NCI-H2029 treated with DMSO at 0.1 percent for 48 hours (cell line): ENCODE measurements at places on chromosomes 1 and 21.

DNA sequence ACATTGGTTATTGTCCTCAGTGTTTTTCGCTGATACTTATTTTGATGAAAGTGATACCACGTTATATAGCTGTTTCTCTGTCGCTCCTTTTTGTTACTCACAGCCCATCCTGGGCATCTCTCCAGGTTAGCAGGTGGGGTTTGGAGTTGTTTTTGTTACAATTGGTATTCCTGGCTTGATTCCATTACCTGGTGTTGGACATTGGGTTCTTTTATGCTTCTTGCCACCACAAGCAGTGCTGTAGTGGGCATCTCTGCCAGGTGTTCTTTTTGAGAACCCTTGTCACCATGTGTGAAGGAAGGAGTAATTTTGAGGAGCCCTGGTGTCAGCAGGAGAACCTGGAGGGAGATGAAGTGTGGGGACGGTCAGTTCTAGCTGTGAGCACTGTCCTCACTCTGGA is 47.5 kb upstream of the PWP2 start:
- DNase-seq = peak; percentile 58

GRCh38 chr1:34332996-34333395 is 156.3 kb downstream of the C1orf94 start:
- DNase-seq = no peak

DNA sequence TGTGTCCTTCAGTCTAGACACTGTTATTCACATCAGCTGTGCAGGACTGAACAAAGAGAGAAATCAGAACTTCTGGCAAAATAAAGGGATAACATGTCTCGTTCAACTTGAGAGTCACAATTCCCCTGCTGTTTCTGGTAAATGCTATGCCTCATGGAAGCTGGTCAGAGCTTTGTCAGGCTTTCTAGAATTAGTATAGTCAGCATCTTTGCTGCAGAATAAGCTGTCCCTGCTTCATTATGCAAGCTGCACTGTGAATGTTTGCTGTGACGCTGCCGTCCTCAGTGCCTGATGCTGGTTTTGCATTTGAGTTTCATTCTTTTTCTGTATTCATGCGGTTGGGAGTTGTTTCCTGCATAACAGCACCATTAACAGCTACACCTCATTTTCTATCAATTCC is 96.4 kb upstream of the KCNJ6 start:
- DNase-seq = no peak

- DNase-seq = no peak
Observed at GRCh38 chr1:53144201-53144600, 1.8 kb upstream of the SLC1A7 start.

DNA sequence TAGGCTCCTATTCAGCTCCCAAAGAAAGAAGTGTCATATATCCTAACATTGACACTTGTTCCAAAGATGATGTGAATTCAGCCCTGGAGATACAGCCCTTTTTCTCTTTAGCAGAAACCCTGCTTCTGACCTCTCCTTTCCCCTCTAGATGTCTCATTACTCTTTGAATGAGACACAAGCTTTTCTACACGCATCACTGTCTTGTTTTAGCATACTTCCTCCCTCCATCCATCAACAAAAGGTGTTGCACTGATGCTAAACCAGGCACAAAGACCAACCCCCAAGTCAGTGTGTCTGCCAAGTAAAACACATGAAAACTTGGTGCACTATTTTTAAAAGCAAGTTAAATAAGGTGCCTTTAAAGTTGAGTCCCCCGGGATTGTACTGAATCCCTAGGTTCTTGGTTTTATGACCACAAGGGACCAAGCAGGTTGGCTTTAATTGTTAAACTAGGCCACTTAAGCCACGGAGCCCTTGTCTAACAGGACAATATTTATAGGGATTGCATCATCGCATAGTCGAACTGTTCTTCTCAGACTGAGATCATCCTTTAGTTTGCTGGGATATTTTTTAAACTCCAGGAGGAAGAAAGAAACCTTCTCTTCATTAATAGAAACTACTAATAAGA is 101.0 kb upstream of the GUCA2B start:
- no peak for DNase-seq

GRCh38 chr1:220170836-220171526 is 77.0 kb downstream of the IARS2 start:
- DNase-seq = no peak

DNA sequence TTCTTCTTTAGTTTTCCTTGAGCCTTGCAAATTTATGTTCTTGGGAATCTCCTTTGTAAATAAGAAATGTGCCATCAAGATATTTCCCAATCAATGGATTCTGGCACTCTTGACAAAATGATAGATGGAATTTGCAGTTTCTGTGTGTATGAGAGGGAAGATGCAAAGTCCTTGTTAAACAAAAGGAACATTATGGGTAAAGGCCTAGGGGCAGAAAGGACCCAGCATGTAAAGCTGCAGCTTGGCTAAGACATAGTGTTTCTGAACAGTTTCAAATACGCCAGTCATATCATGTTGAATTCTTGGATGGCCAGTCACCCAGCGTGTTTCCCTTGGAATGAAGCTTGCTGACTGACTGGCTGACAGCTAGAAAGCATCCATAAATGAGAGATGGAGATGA is 210.8 kb downstream of the NFIA start:
- DNase-seq = no peak

DNA sequence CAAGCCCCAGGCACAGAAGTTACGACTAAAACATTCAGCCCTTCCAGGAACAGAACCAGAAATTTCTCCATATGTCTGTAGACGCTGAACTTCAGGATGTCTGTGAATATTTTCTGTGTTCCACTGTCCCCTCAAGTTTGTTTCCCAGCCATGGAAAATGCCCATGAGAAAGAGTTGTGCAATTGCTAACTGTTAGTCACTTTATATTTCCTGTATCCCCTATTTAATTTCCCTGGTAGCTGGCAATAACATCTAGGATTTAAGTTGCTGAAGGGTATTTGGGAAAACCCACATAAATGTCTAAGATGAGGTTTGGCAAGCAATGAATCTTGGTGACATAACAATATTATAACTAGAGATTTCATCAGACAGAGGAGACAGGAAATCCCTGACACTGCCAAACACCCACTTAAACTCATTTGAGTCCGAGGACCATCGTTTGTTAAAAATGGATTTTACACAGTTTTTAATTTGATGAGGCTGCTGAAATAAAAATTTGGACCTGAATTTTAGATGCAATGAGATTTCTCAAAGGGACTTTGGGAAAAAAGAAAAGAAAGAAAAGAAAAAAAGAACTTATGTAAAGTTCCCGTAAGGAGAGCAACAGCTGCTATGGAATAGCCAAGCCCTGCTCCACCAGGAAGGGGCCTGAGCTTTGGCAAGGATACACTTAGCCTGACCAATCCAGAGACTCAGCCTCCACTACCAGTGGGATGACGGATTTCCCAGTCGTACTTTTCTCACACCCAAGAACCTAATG is 21.8 kb upstream of the ERRFI1 start:
- no peak for DNase-seq

DNA sequence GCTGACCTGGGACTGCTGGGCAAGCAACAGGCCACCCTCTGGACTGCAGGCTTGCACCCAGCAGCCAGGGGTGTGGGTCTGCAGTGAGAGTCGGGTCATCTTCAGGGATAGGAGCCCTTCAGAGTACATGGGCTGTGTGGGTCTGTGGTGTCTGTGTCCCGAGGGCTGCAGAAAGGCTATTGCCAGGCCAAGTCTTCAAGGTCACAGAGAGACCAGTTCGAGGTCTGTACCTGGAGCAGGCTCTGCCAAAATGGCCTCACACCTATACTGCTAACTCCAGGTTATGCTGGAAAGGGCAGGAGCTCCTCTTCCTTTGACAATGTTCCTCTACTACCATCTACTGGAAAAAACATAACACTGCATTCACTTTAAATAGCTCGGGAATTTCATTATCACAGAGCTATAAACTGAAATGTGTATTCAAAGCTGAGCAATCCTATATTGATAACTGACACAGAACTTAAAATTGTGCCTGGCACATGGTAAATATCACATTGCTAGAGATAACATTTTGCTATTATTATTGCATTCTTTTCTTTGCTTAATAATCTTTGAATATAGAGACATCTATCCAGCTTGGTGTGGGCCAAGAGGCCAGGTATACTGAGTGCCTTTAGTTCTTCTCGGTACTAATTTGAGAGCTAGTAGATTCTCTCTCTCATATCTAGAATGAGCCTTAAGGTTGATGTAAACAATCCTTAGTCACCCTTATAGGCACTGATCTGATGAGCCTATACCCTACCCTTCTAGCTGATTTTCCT is 6.9 kb upstream of the DNAH14 start:
- peak; percentile 29 for DNase-seq

DNA sequence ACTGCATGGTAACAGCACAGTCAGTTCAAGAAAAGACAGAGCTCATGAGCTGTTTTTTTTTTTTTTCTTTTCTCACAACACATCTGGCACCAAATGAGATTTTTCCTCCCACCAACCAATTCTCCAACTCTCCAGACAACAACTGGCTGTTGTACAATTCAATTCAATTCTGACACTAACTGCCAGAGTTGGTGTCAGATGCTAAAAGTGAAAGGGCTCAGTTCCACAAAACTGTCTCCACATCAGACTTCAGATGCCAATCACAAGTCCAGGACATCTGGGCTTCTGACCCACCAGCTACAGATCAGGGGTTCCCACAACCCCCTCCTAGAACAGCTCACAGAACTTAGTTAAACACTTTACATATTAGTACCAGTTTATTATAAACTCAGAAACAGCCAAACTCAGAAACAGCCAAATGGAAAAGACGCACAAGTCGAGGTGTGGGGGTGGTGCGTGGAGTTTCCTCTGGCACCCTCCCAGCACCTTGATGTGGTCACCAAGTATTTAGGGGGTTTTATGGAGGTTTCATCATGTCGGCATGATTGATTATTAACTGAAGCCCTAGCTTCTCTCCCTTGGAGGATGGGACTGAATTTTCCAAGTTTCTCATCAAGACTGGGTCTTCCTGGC is 39.2 kb upstream of the LRRC8D start:
- DNase-seq = no peak

GRCh38 chr1:38652217-38652616 is 207.4 kb downstream of the RRAGC start:
- no peak for DNase-seq

GRCh38 chr1:166193057-166193698 is 26.4 kb upstream of the FAM78B start:
- DNase-seq = no peak

GRCh38 chr1:236766506-236766905 is 28.6 kb upstream of the MTR start:
- DNase-seq = no peak

- no peak for DNase-seq
Observed at GRCh38 chr1:41236781-41237180, 5.3 kb downstream of the SCMH1 start.

- DNase-seq = no peak
Observed at GRCh38 chr1:182050481-182051448, 10.7 kb downstream of the ZNF648 start.

DNA sequence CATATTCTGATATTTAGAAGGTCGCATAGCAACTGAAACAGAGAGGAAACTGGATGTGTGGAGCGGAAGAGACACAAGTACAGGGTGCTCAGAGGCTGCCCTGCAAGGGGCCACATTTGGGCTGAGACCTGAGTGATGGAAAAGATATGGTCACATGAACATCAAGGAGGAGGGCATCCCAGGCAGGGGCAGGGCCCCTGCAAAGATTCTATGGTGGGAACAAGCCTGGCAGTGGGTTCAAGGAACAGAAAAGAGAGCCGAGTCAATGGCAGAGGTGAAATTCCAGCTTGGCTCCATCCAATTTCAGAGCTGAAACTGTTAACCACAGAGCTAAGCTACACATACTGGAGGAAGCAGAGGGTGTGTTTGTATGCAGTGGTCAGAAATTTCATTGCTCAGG is 227.7 kb downstream of the PRDM2 start:
- no peak for DNase-seq

DNA sequence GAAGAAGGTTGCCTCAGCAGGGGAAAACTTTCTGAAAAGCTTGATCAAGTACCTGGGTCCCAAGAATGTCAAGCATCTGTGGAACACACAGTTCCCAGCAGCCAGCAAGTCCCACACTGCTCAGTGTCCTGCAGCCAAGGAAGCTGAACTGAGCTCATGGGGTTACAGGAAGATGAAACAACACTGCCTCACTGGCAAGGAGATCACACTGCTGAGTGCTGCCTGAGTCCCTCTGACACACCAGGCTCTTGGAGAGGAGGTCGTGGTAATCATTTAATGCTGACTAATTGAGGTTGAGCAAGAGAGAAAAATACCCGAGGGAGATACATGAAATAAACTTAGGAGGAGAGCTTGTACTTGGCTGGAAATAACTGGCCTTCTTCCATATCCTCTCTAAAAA is 75.2 kb downstream of the MPZL1 start:
- DNase-seq = no peak
